ENCODE measurements at places on chromosomes 7 and 10. TPM values are rescaled to one million over a fixed set of nuclear protein-coding genes. Genes with fewer than 3 reads are reported as not detected.

TMEM273 gene
- not detected for total RNA-seq

CRYGN gene
- total RNA-seq = not detected

GPR85 gene
- not detected for total RNA-seq

METTL27 gene
- total RNA-seq = 10.6 TPM

ABCC2 gene
- total RNA-seq = 103 TPM

CNNM1 gene
- 22.8 TPM for total RNA-seq
